ENCODE measurements at places on chromosomes 6 and 20.

- DNase-seq, result no peak
Measured at GRCh38 chr20:34988191-34988540, 32.5 kb downstream of the MYH7B start.

DNA sequence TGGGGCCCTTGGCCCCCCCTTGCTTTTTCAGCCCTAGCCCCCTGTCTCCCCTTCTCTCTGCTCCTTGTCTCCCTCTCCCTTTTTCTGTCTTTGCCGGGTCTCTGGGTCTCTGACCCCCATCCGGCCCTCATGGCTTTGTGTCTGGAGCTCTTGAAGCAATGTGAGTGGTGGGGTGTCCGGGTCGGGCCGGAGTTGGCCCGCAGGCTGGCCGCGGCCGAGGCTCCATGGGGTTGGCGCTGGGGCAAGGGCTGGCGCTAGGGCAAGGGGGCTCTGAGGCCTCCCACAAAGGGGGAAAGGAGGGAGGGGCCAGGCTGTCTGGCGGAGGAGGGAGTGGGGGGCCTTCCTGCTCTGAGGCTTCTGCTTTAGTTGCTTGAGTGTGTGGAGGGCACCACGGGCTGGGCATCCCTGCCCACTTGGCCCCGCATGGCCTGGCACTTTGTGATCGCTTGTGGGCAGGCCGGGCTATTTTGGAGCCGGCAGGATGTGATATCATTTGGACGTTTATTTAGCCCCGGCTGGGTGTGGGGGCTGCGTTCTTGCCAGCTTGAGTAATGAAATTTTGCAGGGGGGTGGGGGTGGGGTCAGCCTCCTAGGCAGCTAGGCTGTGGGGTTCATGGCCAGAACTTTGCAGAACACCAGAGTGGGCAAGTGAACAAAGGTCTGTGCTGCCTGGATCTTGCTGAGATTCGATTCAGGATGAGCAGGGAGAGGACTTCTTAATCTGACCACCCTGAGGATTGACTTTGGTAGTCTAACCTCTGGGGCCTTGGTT is 78.7 kb upstream of the MYL9 start:
- DNase-seq, result no peak

GRCh38 chr6:39929733-39930461 is 4.4 kb downstream of the MOCS1 start:
- no peak for DNase-seq

GRCh38 chr6:143141442-143141841 is 80.8 kb downstream of the AIG1 start:
- DNase-seq, result no peak

DNA sequence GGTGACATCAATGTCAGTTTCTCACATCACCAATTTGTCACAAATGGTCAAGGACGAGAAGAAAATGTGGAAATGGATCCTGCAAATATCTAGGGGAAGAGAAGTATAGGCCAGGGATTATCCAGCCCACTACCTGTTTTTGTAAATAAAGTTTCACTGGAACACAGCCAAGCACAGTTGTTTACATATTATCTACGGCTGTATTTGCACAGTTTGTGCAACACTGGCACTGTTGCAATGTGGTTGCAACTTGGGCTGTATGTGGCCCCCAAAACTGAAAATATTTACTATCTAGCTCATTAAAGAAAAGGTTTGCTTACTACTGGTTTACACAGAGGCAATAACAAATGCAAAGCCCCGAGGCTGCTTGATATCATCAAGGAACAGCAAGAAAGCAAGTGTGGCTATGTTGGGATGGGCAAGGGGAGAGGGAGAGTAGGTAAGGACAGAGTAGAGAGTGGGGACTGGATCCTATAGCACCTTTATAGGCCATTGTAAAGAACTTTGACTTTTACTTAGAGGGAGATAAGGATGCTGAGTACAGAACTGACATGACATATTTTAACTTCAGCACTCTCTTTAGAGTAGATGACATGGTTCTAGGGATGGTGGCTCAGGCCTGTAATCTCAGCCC is 11.8 kb upstream of the STXBP5 start:
- DNase-seq, result peak; percentile 9

- no peak for DNase-seq
Measured at GRCh38 chr6:4974962-4975361, 28.9 kb downstream of the RPP40 start.

DNA sequence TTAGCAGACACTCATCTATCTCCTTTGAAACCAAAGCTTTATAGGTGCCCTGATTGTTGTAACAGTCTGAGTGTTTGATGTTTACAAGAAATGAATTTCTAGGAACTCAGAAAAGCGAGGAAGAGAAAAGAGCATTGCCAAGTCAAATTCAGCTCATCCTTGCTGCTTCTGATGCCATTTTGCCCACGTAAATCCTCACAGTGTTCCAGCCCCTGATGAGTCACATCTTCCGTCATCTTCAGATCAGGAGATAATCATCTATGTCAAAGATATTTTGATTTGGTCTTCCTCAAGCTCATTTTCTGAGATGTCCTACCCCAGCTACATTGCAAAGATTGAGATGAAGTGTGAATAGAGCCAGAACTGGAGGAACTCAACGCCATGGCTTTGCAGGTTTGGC is 426.2 kb downstream of the BMP2 start:
- DNase-seq, result no peak
